CD4-positive, CD25-positive, alpha-beta regulatory T cell (primary cell): ENCODE measurements at places on chromosomes 3 and 15.

GRCh38 chr15:81311752-81312464 lies 12.0 kb downstream of the STARD5 start:
- DNase-seq: no peak

GRCh38 chr15:60945196-60945595 lies 283.9 kb downstream of the RORA start:
- no peak for DNase-seq

DNA sequence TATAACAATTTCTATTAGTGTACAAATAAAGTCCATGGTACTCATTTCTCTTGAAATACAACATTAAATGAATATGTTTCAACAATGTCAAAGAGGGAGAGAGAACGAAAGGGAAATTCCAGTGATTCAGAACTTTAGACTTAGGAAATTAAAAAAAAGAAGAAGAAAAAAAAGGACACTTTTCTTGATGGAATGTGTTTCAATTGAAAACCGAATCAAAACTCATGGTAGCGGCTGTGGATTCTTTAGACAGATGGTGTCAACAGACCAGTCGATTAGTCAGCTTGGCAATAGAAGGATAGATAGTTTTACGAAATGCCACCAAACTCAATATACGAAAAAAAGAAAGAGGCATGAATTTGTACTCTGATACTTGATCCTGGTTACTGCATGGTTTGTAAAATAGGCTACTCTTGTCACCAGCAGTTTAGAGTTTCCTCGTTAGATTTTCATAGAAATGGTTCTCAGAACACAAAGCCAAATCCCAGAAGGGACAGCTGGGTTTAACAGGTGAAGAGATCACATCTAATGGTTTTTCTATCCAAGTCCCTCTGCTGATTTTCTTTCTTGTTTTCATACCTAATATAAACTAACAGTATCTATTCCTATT lies 793.5 kb downstream of the ROBO1 start:
- DNase-seq: no peak

GRCh38 chr15:84967380-84967779 lies 14.3 kb upstream of the PDE8A start:
- DNase-seq: no peak

DNA sequence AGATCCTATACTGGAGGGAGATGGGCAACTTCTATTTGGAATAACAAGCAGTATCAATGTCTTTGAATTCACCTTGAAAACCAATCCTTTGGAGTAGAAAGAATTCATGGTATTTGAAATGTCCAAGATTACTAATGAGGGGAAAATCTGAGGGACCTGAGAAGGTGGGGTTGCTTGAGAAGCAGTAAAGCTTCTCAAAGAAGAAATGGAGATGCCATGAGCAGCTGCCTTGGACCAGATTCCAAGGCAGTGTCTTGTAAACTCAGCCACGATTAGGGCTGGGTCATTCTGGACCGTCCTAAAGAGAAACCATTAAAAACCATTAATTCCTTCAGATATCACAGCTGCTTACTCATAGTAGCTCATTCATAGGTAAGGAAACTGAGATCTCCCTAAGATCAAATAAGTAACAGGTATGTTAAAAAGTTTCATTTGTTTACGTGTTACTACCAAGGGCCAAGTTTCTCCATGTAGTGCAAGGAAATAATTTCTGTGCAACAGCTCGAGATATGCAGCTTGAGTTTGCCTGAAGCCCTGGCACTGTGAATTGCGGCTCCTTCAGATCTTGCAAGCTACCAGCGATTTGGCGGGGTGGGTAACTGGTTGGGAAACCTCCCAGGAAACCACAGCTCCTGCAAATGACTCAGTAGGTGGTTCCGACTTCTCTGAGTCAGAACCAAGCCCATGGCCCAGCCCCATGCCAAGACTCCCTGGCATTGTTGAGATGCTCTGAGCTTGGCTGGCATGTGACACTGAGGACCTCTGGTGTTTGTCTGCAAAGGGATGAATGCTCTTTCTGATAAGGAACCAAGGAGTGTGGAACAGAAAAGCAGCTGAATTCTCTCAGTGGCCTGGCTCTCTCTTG lies 296.8 kb downstream of the RORA start:
- DNase-seq: peak; percentile 11

DNA sequence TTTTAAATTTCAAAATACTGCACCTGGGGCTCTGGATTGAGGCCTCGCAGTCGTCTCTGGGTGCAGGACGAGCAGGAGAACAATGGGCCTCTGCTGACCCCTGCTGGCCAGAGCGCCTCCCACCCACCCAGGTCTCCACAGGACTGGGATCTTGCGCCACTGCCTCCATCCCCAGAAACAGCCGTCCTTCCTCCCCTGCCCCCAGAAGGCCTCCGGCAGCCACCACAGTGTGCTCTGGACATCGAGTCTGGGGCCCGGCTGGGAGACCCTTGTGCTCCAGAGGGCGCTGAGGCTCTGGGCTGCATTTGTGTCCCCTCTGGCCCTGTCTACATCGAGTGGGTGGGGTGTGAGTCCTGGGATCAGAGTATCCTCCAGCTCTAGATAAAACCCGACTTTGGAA lies 6.7 kb upstream of the ACSBG1 start:
- peak; percentile 62 for DNase-seq

DNA sequence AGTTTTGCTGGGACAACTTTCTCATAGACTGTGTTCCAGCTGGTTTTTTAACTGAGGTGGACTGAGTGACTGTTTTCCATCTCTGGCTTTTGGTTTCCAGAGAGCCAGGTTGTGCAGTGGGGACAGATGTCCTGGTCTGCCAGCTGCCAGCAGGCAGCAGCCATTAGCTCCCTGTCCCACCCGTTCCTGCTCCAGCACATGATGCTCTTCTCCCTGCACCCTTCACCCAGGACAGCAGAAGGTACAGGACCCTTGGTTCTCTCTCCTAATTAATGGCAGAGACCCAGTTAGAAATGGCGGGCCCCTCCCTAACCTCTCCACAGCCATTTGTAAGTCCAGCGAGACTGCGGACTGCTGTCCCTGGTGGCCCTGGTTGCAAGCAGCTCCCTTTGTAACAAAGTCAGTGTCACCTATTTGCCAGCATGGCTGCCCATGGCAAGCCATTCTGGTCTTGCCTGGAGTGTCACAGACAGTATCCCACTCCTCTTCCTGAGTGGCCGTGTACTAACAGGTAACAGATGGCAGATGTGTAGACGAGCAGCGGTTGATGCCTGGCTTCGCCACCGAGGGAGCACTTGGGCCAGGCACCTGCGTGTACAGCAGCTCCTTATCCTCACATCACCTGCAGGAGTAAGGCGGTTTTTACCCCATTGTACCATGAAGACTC lies 148.3 kb downstream of the DNAJB8 start:
- DNase-seq: no peak

DNA sequence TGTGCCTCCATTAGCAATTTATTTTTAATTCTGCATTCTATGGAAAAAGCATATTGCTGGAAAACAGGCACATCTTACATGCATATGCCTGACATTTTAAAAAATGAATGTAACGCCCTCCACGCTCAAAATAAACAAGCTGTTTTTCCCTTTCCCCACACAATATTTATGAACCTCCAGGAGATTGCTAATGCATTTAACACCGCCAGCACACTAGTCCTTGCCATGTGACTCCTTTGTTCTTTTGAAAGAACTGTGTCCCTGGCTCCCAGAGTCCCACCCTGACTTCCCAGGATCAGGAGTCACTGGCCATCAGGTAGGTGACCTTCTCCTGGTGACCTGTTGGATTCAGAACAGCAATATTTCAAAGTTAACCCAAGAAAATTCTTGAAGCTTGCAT lies 571.2 kb upstream of the CFAP20DC start:
- DNase-seq: no peak

DNA sequence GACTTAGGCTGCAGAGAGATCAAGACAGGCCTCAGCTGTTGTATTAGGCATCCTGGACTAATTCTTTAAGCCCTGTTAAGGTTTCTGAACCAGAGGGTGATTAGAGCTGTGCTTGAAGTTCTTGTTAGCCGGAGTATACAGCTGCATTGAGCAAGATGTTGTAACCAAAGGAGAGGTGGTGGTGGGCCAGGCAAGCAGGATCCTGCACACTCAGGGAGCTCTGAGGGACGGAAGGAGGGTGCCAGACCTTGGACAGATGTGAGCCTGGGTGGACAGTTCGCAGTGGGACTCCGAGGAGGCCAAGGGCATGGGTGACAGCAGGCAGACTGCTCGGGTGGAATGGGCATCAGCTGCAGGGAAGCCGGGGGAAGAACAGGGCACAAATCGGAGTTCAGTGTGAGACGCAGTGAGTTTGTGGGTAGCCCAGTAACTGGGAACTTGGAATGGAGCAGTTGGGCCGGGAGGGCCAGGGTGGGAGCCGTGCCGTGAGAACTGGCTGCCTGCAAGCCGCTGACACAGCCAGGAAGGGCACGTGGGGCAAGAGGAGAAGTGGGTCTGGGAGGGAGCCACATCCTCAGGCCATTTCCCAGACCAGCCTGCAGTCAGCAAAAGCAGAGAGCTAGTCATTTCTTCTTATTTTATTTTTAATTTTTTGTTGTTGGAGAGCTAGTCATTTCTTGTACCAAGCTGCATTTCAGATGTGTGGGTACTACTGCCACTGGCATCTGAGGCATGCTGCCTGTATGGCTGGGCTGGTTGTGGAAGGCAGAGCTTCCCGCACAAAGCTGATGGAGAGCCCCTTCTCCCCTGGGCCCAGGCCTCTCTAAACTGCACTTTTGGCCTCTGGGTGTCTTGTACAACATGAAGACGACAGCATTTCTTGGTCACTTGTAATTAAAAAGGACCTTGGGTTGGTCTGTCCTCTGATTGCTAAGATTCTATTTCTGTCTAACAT lies 61.0 kb downstream of the PGPEP1L start:
- DNase-seq: no peak

DNA sequence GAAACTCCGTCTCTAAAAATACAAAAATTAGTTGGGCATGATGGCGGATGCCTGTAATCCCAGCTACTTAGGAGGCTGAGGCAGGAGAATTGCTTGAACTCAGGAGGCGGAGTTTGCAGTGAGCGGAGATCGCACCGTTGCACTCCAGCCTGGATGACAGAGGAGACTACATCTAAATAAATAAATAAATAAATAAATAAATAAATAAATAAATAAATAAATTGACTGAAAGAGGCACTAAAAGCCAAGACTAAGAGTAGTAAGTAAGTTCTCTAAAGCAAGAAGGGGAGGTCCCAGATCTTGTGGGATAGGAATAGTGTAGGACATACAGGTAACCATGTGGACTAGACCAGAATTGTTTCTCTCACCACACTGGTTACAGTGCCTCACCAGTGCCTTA lies 40.0 kb downstream of the TLNRD1 start:
- DNase-seq: no peak

- no peak for DNase-seq
These were observed 35.0 kb downstream of the BBX start for GRCh38 chr3:107557743-107558142.

- no peak for DNase-seq
These were observed 144.9 kb downstream of the FBN1 start for GRCh38 chr15:48500595-48500994.

GRCh38 chr15:58064082-58064979 lies 1.2 kb downstream of the ALDH1A2 start:
- no peak for DNase-seq

GRCh38 chr15:81093961-81094360 lies 40.1 kb upstream of the CFAP161 start:
- no peak for DNase-seq

DNA sequence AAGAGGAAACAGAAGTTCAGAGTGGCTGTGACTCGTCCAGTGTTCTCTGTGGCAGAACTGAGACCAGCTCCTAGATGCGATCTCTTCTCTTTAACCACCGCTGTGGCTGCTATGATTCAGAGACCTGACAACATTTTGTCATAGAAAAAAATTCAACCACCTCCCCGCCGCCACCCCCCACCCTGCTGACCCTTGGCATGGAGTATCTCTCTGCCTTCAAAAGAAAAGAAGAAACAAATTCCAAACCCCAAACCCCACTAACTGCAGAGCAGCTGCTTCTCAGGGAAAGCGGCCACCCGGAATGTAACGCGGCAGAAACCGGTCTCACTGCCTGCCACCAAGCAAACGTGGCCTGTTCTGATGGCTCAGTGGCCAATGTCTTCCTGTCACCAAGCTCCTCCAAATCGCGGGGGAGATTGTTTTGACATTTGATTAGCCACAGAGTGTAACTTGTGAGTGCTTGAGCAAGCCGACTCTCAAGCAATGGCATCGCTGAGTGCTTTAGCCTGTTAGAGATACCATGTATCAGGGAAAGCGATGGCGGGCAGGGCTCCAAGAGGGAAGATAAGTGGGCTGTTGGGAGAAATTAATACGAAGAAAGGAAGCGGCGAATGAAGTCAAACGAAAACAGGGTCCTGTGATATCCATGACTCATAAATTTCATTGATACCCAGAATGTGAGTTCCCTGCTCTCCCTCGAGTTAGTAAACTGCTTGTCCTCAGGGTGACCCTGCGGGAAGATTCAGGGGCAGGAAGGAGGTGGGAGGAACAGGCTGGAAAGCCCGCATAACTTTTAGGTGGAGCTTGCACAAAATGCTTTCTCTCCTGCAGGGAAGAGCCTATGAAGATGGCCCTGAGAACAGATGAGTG lies 44.8 kb upstream of the TLE3 start:
- no peak for DNase-seq

- no peak for DNase-seq
These were observed 133.1 kb downstream of the SMAD6 start for GRCh38 chr15:66834881-66835878.

GRCh38 chr3:23865595-23866396 lies 51.0 kb downstream of the NKIRAS1 start:
- DNase-seq: no peak

- no peak for DNase-seq
These were observed 47.8 kb downstream of the SLC41A3 start for GRCh38 chr3:126036056-126036549.

DNA sequence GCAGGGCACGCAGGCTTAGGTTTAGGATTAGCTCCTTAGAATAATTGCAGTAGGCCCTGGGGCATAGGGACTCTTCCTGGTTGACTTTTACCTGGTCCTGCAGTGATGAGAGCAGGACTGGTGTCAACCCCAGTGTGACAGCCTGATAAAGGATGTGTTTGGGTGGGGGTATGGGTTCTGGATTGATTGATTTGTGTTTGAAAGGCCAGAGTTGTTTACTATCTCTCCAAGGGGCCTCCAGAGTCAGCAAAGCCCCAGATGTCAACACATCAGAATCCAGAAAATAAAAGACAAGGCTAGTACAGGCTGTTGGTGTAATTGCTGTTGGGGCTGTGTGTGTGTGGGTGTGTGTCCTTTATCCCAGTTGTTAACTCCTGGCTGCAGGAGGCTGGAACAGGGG lies 122.3 kb downstream of the CHRNA7 start:
- no peak for DNase-seq

DNA sequence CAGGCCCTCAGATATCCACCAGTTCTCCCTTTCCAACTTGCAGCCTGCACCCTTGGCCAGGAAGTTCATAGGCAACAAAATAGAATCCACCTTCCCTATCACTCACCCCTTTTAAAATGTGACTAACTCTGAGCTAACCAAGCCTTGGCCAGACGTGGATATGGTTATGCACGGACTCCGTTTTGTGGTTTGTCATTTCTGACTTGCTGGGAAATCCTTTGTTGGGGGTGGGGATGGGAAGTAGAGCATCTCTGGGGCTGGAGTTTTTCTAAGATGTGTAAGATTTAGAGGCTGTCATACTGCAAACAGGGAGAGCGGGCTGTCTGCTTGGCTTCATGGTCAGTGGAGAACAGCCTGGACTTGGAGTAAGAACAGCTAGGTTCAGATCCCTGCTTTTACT lies 62.6 kb downstream of the SMAD3 start:
- no peak for DNase-seq

- DNase-seq: no peak
These were observed 173.6 kb upstream of the BHLHE40 start for GRCh38 chr3:4805662-4806061.

GRCh38 chr15:87735522-87735921 lies 521.0 kb downstream of the NTRK3 start:
- DNase-seq: no peak
